Upper lobe of right lung (tissue), 1 donor: ENCODE measurements at places on chromosomes 13 and 19. TPM values are rescaled to one million over a fixed set of nuclear protein-coding genes. Genes with fewer than 3 reads are reported as not detected.

Gene ZNF66
- 6.7 TPM for total RNA-seq

GRCh38 chr13:97849305-97849704 is 104.2 kb upstream of the IPO5 start:
- no peak for DNase-seq

Gene FAM216B
- not detected for total RNA-seq

Gene PCP2
- 3.5 TPM for total RNA-seq

DNA sequence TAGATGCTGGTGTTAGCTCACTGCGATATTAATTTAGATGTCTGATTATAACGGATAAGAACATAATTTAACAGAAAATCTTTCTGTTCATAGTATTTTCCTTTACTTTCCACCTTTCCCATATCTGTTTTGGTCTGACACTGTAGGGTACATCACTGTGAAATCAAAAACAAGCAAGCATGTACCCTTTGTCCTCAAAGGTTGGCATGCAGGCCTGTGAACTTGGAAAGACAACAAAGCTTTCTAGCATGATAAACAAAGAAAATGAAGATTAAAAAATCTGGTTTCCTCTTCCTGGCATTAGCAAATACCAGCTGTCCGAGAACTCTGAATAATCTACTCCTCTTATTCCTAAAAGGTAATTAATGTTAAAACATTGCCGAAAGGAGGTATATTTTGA is 31.6 kb downstream of the THSD1 start:
- DNase-seq: no peak

Gene ZNF835
- 3.0 TPM for total RNA-seq
